ENCODE measurements at places on chromosomes 4 and X. TPM values are rescaled to one million over a fixed set of nuclear protein-coding genes. Genes with fewer than 3 reads are reported as not detected.

DNA sequence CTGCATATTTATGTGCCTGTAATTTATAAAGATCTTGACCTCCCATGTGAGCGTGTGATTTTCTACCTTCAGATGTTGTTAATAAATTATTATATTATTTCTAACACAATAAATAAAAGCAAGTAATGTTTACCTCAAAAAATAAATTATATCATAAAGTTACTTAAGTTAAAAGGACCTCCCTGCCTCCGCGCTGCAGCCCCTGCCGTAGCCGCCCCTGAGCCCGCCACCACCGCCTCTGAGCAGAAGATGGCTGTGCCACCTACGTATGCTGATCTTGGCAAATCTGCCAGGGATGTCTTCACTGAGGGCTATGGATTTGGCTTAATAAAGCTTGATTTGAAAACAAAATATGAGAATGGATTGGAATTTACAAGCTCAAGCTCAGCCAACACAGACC is 119.6 kb upstream of the BRWD3 start:
- DNase-seq = no peak

GRCh38 chr4:139761461-139761860 is 95.8 kb downstream of the MGST2 start:
- DNase-seq = no peak

PITX2 gene
- total RNA-seq = not detected

SCML2 gene
- total RNA-seq = 1.7 TPM

GLUD2 gene
- total RNA-seq = 2.0 TPM
